ENCODE measurements at places on chromosomes 7 and 10. TPM values are rescaled to one million over a fixed set of nuclear protein-coding genes. Genes with fewer than 3 reads are reported as not detected.
A peak's percentile ranks its signal among the peaks of the same experiment; 100 is the strongest.

DNA sequence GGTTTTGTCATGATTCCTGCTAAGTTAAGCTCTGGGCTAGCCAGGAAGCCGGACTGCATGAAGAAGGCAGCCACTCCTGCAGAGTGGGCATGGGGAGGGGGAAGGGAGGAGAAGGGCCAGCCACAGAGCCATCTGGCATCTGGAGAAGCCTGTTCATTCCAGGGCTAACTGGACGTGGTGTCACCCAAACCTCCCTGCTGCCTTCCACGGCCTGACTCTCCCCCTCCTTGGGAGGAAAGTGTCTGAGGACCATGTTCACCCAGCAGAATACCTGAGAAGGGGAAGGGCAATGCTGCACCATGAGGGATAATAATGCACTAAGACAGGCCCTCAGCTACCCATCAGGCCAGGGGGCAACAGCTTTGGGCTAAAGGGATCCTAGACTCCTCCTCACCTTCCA is 15.4 kb downstream of the AQP1 start:
- DNase-seq, result no peak

DNA sequence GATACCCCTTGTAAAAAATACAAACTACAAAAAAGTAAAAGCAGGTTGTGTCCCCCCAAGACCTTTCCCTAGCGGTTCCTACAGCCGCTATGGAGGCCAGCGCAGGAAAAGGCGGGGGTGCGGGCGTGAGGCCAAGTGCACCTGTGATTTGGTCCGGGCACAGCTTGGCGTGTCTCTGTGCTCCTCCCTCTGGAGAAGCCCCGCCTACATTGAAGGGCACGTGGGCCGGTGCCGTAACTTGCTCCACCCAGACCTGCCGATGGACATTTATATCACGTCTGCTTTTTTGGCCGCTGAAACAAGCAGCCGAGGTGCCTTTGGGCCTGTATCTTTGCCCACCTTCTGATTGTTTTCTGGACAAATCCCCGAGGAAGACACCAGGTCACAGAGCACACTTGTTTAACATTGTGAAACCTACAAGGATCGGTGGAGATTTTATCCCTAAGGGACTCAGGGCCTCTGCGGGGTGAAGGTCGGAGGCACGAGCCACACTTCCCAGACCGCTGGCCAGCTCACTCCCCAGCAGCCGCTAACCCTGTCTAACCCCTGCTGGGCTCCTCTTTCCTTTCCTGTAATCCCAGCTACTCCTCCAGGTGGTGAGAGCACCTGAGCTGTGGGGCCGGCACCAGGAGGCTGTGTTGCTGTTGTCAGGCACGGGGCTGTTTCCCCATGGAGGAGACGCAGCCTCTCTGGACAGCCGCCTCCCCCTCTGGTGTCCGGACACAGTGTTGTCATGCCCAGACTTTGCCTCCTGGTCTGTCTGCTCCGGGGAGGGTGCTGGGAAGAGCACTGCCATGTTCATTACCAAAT is 18.8 kb upstream of the INPP5A start:
- DNase-seq, result peak; percentile 90

DNA sequence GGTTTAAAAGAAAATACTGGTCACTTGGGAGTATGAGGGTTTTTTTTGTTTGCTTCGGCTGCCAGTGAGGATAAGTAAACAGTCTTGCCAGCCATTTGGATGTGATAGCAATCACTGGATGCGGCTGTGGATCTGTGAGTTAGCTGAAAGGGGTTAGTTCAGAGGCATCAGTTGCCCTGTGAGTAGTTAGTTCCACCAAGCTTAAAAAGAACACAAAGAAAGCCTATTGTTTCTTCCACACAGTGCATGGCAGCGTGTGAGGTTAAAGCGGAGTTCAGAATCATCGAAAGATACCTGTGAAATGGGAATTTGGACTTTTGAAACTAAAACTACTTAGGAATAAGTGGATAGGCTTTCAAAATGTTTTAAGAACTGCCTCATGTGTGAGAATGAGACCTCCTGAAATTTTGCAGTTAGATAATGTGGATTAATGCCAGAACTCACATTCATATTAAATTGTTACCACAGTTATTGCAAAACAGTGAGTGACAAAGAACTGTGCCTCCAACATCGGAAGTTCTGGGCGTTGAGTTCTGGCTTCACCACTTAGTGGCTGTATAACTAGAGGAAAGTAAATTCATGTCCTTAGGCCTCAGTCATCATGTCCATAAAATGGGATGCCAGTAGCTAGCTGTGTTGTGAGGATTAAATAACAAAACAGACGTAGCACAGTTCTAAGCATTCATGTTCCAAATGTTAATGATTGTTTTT is 31.3 kb downstream of the KIAA1217 start:
- no peak for DNase-seq

DNA sequence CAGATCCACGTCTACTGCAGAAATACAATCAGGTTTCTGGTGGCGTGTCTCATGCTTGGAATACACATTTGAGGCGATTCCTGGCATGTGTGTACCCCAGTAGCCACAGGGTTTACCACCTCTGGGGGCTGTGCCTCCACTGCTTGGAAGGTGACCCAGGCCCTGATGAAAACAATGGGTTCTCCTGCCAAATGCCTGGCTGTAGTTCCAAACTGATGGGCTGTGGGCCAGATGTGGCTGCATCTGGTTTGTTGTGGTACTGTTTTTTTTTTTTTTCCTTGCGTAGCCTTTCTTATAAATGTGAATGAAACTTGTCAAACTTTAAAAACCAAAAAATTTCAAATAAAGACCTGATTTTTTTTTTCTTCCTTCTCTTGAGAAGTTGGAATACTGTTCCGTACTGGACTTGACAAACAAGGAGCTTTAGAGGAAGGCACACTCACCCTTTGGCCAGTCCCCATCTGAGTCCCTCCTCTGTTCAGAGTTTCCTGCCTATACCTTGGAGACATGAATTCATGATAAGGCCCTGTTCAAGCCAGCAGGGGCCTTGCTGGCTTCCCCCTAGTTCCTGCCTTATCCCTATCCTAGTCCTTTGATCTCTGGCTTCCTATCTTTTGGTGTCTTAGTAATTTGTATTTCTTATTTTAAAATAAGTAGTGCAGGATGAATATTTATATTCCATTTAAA is 217.1 kb downstream of the PHTF2 start:
- DNase-seq, result no peak

GRCh38 chr10:35251373-35252100 is 84.8 kb upstream of the CCNY start:
- DNase-seq, result no peak

- DNase-seq, result no peak
These were observed 130.8 kb downstream of the ITGA8 start for GRCh38 chr10:15588635-15589508.

- DNase-seq, result no peak
These were observed 38.5 kb downstream of the CDK1 start for GRCh38 chr10:60816628-60817397.

The ACSM6 gene
- not detected for total RNA-seq

The MLXIPL gene
- 9.6 TPM for total RNA-seq

The TMEM140 gene
- 16.5 TPM for total RNA-seq

The ZPBP gene
- total RNA-seq, result not detected

The TBC1D12 gene
- total RNA-seq, result 4.8 TPM

The EXOC6 gene
- total RNA-seq, result 9.2 TPM

The PNLIPRP3 gene
- not detected for total RNA-seq
